ENCODE measurements at places on chromosomes 5 and 9.

DNA sequence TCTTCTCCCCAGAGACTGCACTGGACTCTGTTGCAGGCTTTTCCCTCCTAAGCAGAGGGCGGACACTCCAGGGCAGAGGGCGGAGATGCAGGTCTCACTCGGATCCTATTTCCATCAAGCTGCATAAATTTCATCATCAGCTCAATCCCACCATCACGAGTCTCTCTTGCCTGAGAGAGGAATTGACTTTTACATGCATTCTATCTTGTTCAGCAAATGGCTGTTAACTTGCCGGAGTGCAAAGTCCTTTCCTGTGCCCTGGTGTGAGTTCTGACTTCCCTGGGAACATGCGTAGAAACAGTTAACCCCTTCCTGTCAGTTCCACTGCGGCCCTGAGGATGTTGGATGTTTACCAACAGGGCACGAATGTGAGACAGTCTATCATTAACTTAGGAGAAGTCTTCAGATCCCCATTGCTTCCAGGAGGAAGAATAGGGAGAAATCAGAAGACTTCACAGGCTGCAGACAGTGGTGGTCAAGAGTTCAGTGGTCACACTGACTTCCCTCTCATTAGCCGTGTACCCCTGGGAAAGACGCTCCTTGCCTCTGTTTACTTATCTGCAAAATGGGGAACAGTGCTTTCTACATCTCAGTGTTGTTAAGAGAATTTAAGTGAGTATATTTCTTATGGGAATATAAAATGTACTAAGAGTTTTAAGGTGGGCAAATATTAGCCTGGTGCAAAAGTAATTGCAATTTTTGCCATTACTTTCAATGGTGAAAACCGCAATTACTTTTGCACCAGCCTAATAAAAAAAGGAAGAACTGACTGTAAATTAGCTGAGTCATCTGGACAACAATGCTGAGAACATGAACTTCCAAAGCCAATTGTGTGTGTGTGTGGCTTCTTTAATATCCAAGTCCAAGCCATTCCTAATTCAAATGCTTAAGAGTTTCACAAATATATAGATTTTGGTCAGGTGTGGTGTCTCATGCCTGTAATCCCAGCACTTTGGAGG lies 248.0 kb downstream of the DRD1 start:
- peak; percentile 60 for DNase-seq

GRCh38 chr5:167950126-167950721 lies 341.2 kb upstream of the WWC1 start:
- DNase-seq, result peak; percentile 88

GRCh38 chr5:100821751-100822150 lies 81.3 kb downstream of the ST8SIA4 start:
- no peak for DNase-seq

- DNase-seq, result no peak
Measured at GRCh38 chr5:113607361-113607760, 93.9 kb downstream of the YTHDC2 start.

DNA sequence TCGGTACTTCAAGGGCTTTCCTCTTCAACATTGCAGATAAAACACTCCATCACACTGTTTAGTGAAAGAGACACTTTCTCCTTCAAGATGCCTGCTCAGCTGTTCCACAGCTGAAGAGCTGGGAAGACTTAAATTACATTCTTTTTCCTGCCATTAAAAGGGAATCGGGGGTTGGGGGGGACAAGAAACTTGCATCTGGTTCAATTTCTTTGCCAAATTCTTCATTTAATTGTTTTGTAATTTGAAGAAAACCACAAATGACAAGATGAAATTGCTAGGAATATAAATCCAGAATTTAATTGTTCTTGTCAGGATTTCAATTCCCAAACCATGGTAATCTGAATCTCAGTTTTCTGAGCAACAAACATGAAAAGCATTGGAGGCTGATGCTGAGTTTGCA lies 478.3 kb downstream of the EBF1 start:
- DNase-seq, result no peak

GRCh38 chr9:130476151-130476730 lies 31.5 kb downstream of the ASS1 start:
- DNase-seq, result no peak

DNA sequence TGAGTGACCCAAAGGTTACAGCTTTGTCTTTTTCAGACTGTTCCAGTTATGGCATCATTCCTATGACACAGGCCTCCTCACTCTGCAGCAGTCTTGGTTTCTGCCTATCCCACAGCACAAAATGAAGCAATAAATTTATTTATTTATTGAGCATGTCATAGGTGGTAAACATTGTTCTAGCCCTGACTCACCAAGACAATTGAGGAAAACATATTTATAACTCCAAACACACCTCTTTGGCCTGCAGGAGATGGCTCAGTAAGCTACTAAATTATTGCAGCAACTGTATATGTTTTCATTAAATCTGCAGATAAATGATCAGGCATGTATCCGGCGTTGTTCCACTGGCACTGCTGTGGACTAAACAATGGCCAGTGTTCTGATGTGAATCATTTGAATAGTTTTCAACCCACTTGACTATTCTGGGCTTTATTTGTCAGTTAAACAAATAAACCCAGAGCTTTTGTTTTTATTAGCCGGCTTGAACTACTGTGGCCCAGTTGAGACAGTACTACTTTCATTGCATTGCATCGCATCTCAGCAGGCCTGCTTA lies 83.2 kb downstream of the FOXD1 start:
- no peak for DNase-seq

DNA sequence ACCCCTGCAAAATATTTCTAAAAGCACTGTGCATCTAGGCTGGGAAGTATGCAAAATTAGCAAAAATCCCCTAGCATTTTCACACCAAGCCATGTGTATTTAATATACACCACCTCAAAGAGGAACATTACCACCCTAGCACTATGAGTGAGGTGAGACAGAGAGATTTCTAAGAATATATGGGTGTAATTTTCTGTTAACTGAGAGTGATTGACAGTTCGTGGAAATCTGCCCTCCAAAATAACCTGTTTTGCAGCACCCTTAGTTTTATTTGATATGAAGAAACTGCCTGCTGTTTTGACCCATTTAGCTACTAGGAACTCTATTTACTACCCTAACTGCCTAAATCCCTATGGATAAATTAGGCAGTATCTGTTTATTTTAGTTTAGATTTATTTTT lies 64.2 kb upstream of the CDKN2B start:
- no peak for DNase-seq

DNA sequence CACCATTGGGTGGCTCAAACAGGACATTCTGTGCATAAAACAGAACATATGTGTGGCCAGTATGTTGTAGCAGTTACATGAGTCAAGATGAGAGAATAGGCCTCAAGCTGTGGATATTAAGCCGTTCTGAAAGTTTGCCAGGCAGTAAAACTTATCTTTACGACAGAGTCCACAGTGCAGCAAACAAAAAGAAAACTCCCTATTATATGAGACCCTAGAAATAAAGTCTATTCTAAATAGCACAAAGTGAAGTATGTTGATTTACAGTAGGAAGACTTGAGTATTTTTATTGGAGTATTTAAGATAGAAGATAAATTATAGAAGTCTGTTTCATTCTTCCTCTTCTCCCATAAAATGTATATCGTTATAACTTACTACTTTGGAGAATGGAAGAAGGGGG lies 271.5 kb downstream of the ADGRV1 start:
- DNase-seq, result no peak

DNA sequence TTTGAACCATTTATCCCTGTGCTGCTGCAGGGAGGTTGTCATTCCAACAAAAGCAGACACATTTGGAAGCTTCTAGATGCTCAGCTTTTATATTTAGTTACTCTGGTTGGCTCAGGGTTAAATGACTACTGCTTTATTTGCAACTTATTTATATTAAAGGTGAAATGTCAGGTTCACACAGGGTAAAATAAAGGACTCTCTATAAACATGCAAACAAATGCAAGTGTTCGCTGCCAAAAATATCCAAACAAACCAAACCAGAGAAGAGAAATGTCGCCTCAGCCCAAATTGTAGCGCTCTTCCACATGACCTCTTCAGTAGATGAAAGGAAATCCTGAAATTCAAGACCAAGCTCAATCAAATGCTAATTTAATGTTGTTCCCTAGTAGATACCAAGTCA lies 57.0 kb upstream of the LIFR start:
- no peak for DNase-seq

GRCh38 chr9:69171049-69171448 lies 3.0 kb upstream of the TJP2 start:
- DNase-seq, result peak; percentile 75

- peak; percentile 83 for DNase-seq
Measured at GRCh38 chr5:68343421-68343826, 127.9 kb downstream of the PIK3R1 start.

DNA sequence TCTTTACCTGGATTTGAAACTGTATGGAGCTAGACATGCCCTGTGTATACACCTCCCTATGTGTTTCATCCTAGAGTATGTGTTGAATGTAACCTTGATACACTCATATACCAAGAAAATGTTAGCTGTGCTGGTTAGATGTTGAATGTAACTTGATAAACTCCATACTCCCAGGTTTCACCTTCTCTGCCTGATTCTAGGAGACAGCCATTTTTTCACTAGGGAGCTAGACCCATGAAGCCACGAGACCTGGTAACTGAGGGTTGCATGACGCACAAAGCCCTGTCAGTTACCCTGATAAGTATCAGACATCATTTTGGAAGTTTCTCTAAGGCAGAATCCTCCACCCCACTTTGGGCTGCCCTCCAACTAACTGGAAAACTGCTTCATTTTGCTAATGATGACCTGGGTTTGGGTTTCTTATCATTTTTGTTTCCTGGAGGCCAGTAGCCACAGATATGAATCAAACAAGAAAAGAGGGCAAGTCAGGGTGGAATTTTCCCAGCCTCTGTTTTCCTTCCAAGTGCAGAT lies 478.5 kb upstream of the KIF2A start:
- DNase-seq, result no peak

- DNase-seq, result no peak
Measured at GRCh38 chr9:136052472-136052880, 42.6 kb downstream of the NACC2 start.

DNA sequence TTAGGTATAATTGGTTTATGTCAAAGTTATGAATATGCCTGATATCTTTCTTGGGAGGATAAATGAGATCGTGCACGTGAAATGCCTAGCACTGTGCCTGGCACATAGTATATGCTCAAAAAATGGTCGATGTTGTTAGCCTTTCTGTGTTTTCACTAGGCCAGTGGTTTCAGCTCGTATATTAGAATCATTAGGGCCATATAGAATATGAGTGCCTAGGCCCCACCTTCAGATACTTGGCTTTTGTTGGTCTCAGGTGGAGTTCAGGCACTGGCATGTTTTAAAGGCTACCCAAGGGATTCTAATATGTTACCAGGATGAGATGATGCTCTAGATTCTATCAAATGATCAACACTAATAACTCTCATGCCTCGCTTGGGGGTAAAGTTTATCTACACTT lies 56.8 kb downstream of the ELL2 start:
- DNase-seq, result no peak

DNA sequence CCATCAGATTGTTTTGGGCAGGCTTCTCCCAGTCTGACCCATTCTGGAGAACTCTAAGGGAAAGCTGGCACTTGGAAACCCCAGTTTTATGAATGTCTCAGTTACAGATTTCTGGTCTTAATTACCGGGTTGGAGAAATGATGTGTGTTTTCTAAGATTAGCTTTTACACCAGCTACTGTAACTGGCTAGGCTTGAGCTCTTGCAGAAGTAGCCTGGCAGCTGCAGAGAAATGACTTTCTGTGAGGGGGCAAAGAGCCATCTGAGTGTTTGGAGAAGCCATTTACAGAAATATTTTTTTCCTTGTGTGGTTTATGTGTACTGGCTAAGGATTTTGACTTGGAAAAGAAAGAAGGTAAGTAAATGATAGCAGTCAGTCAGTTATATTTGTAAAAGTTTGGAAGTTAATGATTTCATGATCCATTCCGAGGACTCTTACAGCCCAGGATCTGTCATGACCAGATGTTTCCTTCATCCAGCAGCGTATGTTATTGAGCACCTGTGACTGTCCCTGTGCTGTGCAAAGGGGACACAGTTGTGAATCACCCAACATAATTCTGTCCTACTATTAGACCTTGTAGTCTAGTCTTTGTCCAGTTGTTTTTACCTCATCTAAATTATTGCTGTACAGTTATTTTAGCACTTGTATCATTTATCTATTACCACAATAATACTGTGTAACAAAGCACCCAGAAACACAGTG lies 53.7 kb upstream of the GDNF start:
- no peak for DNase-seq

GRCh38 chr9:34045903-34046302 lies 2.8 kb downstream of the UBAP2 start:
- no peak for DNase-seq

- peak; percentile 52 for DNase-seq
Measured at GRCh38 chr5:149645236-149645635, 63.9 kb downstream of the ARHGEF37 start.

DNA sequence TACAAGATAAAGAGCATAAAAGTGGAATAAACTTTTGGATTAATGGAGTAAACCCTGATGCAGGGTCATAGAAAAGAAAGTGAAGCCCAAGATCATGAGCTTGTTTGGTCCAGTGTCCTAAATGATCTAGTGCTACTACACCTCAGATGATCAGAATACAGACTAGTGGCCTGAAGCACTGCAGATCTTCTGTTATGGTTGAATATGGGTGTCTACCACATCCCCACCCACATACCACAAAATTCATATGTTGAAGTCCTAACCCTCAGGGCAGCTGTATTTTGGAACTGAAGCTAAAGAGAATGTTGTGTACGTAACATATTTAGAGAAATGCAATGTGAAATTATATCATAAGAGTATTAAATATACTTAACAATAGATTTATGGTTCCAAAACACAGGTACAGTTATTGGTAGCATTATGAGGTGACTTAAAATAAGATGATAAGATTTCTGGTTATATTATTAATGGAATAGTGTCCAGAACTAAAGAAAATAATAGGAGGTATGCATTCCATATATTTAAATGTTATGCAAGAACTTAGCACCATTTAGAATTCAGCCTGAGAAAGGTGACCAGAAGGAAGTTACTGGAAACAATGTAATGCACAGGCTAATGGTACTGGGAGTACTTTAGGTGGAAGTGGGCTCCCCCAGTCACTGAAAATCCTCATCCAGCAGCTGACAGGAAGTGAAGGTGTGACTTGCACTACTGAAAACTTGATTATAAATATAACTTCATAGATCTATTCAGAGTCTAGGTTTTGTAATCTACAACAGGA lies 1155.1 kb downstream of the TAF11L14 start:
- no peak for DNase-seq

- no peak for DNase-seq
Measured at GRCh38 chr9:32395510-32396216, 11.2 kb downstream of the ACO1 start.

- DNase-seq, result no peak
Measured at GRCh38 chr5:42377496-42377895, 45.7 kb upstream of the GHR start.

DNA sequence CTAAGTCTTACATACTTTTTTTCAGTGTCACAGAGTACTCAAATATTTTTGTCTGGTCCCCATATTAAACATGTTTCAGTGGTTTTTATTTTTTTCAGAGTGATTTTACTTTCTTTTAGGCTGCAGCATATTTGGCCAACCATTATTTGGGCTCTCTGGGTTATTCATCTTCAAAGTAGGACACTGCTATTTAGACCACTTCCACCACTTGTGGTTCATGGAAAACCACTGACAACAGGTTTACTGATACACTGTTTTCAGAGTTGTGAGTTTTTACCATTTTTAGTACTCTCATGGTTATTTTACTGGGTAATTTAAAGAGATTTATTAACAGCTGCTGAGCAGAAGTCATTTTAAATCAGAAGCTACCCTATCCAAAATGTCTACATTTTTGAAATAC lies 437.6 kb downstream of the KIAA0825 start:
- DNase-seq, result no peak

Data from islet precursor cell (in vitro differentiated cells).